ENCODE measurements at places on chromosomes 4 and X. TPM values are rescaled to one million over a fixed set of nuclear protein-coding genes. Genes with fewer than 3 reads are reported as not detected.

Gene OTC
- not detected for total RNA-seq

Gene OPRPN
- total RNA-seq, result not detected

Gene MAP3K15
- 0.15 TPM for total RNA-seq

Gene ITGB1BP2
- 5.3 TPM for total RNA-seq

Gene FGFR3
- 0.39 TPM for total RNA-seq

Gene MMAA
- total RNA-seq, result 17.5 TPM

Gene MAGEA9B
- not detected for total RNA-seq
